ENCODE measurements at places on chromosomes 6 and 20. TPM values are rescaled to one million over a fixed set of nuclear protein-coding genes. Genes with fewer than 3 reads are reported as not detected.

DNA sequence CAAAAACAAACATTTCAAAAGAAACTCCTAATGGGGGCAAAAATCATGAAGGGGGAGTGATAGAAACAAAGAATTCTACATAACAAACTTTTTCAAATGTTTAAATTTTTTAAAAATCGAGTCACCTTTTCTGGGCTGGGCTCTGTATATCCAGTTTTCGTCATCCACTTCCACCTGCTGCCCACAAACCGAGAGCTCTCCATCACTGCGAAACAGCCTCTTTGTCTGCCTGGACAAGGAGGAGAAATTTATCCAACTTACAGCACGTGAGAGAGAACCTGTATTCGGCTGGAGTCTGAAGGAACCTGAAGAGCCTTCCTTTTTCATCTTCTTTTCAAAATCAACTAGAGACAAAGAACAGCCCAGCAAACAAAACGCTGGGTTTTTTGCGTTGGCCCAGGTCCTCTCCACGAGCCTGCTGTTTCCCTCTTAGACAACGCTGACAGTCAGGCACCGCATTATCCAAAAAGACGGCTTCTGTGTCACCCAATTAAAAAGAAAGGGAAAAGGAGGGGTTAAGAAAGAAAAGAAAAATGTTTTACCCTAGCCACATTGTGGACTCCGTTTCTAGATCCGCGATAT lies 72.4 kb upstream of the NHSL1 start:
- no peak overlapping the region for H3K4me3 ChIP-seq
- DNase-seq: no peak
- H3K27ac ChIP-seq: no peak overlapping the region
- H3K36me3 ChIP-seq: no peaks in the 10 kb centered on the region
- peaks cover 6% of the 10 kb centered on the region for H3K27me3 ChIP-seq
- peaks cover 2% of the 10 kb centered on the region for H3K4me1 ChIP-seq

Gene FLRT3
- total RNA-seq: not detected

Gene PROKR2
- total RNA-seq: not detected

Gene SLC22A16
- not detected for total RNA-seq

- H3K27ac ChIP-seq: no peak overlapping the region
- no peaks in the 10 kb centered on the region for H3K4me1 ChIP-seq
- peaks cover 6% of the 10 kb centered on the region for H3K27me3 ChIP-seq
- H3K4me3 ChIP-seq: no peak overlapping the region
- DNase-seq: no peak
Measured at GRCh38 chr6:122568350-122568749, 41.9 kb upstream of the PKIB start.

- H3K4me1 ChIP-seq: no peaks in the 10 kb centered on the region
- no peak overlapping the region for H3K27ac ChIP-seq
- H3K27me3 ChIP-seq: no peaks in the 10 kb centered on the region
- no peak for DNase-seq
- H3K36me3 ChIP-seq: no peaks in the 10 kb centered on the region
- H3K4me3 ChIP-seq: no peak overlapping the region
Measured at GRCh38 chr6:22596011-22596410, 26.6 kb downstream of the HDGFL1 start.

- no peaks in the 10 kb centered on the region for H3K27me3 ChIP-seq
- H3K4me3 ChIP-seq: peak overlapping the region; percentile 87
- DNase-seq: no peak
- H3K4me1 ChIP-seq: peaks cover 25% of the 10 kb centered on the region
- peak overlapping the region; percentile 95 for H3K27ac ChIP-seq
Measured at GRCh38 chr6:106125925-106126435, 39.8 kb downstream of the PRDM1 start.

- no peak overlapping the region for H3K27ac ChIP-seq
- DNase-seq: no peak
- no peaks in the 10 kb centered on the region for H3K4me1 ChIP-seq
Measured at GRCh38 chr20:56098981-56099500, 93.7 kb upstream of the CBLN4 start.
